Occipital lobe (tissue), 3 donors: ENCODE measurements at places on chromosomes 1 and 21. TPM values are rescaled to one million over a fixed set of nuclear protein-coding genes. Genes with fewer than 3 reads are reported as not detected.

GRCh38 chr21:44282370-44282769, 3.3 kb upstream of the AIRE start:
- DNase-seq, result no peak

- DNase-seq, result no peak
Observed at GRCh38 chr1:65209005-65209885, 61.2 kb downstream of the AK4 start.

GRCh38 chr1:234643111-234643849, 33.3 kb upstream of the IRF2BP2 start:
- no peak for DNase-seq

- no peak for DNase-seq
Observed at GRCh38 chr1:1157033-1157365, 16.7 kb upstream of the TTLL10 start.

The SAMD13 gene
- 4.5 TPM for total RNA-seq

- DNase-seq, result no peak
Observed at GRCh38 chr1:61125263-61125662, 42.9 kb downstream of the NFIA start.

GRCh38 chr1:176919386-176920378, 244.8 kb downstream of the ASTN1 start:
- DNase-seq, result no peak

- DNase-seq, result no peak
Observed at GRCh38 chr1:162055062-162055461, 14.4 kb upstream of the NOS1AP start.

- DNase-seq, result no peak
Observed at GRCh38 chr21:35005560-35006224, 43.4 kb downstream of the RUNX1 start.

DNA sequence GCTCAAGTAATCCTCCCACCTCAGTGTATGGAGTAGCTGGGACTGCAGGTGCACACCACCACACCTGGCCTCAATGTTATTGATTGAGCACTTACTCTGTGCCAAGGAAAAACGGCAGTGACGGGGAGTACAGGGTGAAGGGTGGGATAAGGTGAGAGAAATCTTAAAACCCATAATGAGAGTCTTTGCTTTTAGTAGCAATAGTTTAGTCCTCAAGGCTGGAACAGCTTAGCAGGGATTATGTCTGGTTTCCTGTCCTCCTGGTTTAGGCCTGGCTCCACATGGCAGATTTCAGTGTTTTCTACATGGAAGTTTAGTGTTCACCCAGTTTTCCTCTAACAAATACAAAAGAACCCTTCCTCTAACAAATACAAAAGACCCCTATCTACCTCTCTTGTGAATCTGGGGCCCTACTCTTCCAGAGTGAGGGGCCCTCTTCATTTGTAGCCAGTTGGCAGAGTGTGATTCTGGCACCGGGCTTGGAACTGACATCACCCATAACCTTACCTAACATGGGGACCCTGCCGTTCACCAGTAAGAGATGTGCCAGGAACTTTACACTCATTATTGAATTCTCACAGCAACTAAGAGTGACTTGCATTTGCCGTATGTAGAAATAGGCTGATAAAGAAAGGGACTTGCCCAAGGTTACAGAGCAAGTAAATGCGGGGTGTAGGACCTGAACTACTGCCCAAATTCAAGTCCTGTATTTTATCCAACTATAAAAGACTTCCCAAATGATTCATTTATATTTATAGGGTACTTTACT, 6.9 kb downstream of the ZNF691 start:
- no peak for DNase-seq

The FCGR3B gene
- 0.31 TPM for total RNA-seq

DNA sequence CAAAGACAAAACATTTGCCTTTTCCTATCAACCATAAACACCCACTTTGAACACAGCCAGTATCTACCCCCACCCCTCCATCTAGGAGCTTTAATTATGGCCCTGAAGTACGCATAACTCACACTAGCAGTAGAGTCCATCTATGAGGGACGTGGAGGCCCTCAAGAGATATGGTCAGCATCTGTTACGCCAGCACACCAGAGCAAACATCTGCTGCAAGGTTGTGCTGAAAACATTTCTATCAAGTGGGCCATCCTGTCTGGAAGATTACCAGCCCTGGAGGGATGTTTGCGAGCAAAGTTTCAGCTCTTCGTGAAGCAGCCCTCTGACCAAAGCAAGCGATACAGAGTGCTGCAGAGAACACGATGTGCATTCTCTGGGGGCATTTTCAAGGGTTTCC, 74.6 kb downstream of the SLC45A1 start:
- DNase-seq, result no peak

GRCh38 chr21:37028570-37028969, 22.1 kb downstream of the RIPPLY3 start:
- DNase-seq, result no peak

The CFHR3 gene
- total RNA-seq, result not detected

The A3GALT2 gene
- total RNA-seq, result not detected

GRCh38 chr1:28680151-28680550, 11.6 kb downstream of the GMEB1 start:
- no peak for DNase-seq

DNA sequence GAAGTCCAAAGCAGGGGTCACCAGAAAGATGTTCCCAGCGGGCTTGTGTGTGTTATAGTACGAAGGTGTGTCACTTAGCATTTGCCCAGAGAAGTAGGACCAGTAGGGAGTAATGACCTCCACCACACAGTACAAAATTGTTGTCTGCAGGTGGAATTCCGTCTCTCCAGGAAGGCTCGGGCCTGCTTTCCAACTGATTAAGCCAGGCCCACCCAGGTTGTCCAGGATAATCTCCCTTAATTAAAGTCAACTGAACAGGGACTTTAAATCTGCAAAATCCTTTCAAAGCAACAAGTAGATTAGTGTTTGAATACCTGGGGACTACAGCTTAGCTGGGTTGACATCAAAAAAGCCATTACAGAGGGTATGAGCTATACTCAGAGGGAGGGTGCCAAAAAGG, 131.3 kb downstream of the BACH1 start:
- DNase-seq, result no peak

The PCSK9 gene
- 4.1 TPM for total RNA-seq

The RGS2 gene
- 23.2 TPM for total RNA-seq

The LAD1 gene
- total RNA-seq, result not detected

DNA sequence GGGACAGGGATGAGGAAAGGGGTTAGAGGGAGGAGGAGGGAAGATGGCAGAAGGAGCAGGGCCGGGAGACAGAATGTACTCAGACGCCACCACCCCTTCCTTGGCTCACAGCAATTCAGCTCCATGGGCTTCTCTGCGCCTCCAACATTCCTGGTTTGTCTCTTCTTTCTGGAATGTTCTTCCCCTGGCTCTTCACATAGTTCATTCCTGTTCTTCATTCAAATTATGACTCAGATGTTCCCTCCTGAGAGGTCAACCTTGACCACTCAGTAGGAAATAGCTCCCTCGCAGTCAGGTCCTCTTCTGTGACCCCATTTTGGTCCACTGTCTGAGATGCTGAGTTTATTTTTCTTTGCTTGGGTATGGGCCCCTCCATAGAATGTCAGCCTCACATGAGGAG, 203.2 kb downstream of the C1orf94 start:
- no peak for DNase-seq

- no peak for DNase-seq
Observed at GRCh38 chr1:178258536-178258935, 164.6 kb downstream of the RASAL2 start.

The ACKR1 gene
- total RNA-seq, result 0.62 TPM

DNA sequence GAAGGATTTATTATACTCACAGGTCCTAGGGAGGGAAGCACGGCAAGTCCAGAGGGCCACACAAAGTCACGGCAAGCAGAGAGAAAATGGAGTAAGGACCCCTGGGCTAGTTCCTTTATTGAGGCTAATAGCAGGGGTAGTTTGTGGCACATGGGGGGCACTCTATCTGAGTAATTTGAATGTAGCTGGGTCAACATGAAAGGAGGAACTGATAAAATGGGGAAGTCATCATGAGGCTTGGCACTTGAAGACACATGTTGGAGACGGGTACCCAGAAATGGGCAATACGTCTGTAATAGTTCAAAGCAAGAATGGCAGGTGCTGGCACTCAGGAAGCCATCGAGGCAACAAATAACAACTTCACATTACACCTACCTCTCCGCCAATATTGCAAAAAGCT, 1136.4 kb downstream of the MRPL39 start:
- no peak for DNase-seq

DNA sequence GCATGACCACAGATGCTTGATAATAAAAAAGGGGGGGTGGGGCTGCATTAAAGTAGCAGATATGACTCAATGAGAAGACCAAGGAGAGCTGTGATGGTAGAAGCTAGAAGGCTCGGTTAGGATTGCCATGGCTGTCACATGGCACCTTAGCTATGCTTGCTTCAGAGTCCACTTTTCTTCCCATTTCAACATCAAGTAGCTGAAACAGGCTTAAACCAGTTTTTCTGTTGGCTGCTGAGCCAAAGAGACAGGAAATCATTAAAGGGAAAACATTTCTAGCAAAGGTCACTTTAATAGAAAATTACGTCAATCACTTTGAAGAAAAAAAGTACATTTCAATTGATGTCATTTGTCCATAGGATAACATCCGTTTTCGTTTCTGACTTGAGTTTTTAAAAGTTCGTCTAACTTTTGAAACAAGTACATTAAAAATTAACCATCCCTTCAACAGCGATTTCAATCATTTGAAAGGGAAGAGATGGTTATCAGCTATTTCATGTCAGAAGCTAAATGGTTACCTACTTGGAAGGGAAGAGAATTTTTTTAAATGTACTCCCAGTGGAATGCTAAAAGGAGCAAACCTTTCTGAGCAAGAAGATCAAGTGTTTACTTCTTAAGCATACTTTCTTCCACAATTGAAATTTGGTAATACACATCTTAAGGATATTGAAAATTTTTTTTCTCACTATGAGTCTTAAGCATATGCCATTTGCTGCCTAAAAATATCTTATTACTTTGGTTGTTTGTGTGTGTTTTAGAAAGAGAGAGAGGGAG, 488.1 kb upstream of the PRMT6 start:
- no peak for DNase-seq

The CDK18 gene
- total RNA-seq, result 0.16 TPM

The BRDT gene
- not detected for total RNA-seq

DNA sequence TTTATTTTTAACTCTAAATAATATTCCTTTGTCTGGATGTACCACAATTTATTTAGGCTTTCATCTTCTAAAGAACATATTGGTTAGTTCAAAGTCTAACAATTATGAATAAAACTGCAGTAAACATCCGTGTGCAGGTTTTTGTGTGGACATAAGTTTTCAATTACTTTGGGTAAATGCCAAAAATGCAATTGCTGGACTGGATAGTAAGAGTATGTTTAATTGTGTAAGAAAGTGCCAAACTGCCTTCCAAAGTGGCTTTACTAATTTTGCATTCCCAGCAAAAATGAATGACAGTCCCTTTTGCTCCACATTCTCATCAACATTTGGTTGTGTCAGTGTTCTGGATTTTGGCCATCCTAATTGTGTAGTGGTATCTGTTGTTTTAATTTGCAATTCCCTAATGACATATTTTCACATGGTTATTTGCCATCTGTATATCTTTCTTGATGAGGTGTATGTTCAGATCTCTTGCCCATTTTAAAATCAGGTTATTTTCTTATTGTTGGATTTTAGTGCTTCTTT, 113.8 kb downstream of the DPYD start:
- DNase-seq, result no peak

GRCh38 chr1:77975907-77976306, 3.0 kb downstream of the FUBP1 start:
- DNase-seq, result no peak

DNA sequence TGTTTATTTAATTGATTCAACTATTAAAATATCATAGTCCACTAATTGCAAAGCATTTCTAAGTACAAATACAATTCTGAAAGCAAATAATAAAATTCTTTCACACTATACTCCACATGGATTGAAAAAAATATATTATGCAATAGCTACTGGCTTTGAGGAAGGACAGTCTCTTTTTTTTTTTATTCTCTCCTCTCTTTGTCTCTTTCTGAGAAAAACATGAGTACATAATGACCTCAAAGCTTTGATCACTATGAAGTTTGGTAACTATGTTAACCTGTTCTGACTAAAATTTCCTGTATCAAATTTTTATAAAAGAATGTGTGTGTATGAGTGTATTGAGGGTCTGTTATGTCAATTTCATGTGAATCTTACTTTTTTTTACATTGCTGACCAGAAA, 96.2 kb downstream of the RGS2 start:
- DNase-seq, result no peak

The IGSF3 gene
- total RNA-seq, result 115 TPM

The CCDC17 gene
- 0.47 TPM for total RNA-seq

The GRIK1 gene
- total RNA-seq, result 7.5 TPM

- no peak for DNase-seq
Observed at GRCh38 chr1:66687358-66687757, 64.9 kb upstream of the DYNLT5 start.

DNA sequence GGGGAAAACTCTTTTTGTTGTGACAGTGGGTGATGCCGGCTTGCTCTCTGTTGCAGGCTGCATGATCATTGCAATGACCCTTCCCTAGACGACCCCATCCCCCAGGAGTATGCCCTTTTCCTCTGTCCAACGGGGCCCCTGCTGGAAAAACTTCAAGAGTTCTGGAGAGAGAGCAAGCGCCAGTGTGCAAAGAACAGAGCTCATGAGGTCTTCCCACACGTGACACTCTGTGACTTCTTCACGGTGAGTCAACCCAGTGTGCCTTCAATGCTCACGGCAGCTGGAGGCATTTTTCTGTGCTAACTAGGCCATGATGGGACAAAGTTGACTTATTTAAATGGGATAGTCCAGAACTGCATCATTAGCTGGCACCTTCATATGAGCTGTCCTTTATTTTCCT, 5.7 kb downstream of the UBASH3A start:
- DNase-seq, result no peak

GRCh38 chr1:201455098-201455497, 13.9 kb downstream of the PHLDA3 start:
- DNase-seq, result no peak

The LCE1E gene
- not detected for total RNA-seq

DNA sequence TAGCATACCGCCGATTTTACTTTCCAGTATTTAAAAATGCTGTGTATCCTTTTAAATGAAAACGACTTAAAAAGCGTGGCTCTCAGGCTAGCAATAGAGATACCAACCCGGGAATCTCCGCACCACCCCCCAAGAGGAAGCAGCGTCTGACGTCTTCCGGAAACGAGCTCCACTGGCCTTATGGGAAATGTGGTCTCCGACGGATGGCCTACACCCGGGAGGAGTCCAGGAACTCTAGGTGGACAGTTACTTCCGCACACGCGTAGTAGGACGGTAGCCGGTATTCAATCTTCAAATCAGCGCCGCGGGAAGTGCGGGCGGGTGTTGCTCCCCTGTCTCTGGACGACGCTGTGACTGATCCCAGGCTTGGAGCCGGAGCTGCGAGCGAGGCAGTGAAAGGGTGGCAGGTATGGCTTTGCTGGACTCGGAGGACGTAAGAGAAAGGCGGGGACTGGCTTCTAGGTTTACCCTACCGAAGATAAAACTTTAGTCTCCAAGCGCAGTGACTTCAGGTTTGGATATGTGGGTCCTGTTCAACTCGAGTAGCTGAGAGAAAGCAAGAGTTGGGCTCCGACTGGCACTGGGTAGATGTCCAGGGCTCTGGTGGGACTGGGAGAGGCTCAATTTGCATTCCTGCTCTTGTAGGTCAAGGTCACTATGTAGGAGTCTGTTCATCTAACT, at the start of gene ZNF684:
TSS of gene ZNF684 (plus strand) at position 257 of the 681 bp plus-strand sequence. CDS start 1,530 bp downstream, outside the sequence.
- DNase-seq, result peak; percentile 92
